NCI-H345 (cell line): ENCODE measurements at places on chromosomes 2 and 18.

DNA sequence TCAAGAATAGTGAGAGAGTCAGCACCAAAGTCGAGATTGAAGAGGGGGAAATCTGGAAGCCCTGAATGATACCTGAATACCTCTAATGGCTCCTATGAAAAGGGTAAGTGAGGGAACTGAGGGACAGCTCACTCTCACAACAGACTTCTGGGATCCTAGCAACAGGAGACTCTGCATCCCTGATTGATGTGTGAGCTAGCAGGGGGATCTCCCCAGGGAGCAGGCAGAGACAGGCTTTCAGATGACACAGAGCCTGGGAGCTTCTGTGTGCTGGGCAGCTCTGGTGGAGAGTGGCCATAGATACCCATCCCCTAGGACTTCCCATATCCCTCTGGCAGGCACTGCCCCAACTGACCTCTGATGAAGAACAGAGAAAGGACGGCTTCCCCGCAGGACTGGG, 206.2 kb downstream of the EXOC6B start:
- DNase-seq: peak; percentile 10

GRCh38 chr2:173196080-173196479, 120.4 kb downstream of the MAP3K20 start:
- DNase-seq: no peak

GRCh38 chr2:28557389-28558131, 61.7 kb downstream of the PLB1 start:
- no peak for DNase-seq

GRCh38 chr18:62729487-62730386, 14.4 kb downstream of the PHLPP1 start:
- DNase-seq: no peak

DNA sequence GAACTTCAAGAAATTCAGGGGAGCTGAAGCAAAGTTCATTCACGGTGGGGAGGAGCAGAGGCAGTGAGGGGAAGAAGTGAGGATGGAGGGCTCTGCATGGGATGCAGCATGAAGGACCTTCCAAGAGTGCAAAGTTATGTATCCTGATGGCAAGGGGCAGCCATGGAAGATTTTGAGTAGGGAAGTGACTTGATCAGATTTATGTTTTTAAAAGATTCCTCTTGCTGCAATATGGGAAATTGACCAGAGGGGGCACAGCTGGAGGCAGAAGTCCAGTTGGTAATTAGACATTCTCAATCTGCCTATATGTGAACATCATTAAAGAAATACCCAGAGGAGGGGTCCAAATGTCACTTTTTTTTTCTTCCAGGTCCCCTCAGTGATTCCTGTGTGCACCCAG, 21.5 kb upstream of the ANXA4 start:
- DNase-seq: no peak

DNA sequence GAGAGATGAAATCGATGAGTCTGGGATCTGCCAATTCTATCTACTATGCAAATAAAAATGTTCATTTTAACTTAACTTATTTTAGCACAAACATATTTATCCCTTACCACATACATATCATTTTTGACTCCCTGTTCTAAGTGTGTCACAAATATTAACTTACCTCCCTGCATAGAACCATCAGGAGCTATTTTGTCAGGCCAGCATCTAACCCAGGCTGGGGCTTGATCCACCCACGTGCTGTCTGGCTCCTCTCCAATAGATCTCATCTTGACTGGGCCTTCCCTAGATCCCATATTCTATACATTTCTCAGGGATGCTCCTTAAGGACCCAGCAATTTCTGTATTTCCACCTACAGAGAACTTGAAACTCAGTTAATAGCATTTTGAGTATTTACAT, 20.9 kb downstream of the NTSR2 start:
- no peak for DNase-seq

GRCh38 chr18:48824231-48824970, 126.4 kb downstream of the SMAD7 start:
- no peak for DNase-seq

DNA sequence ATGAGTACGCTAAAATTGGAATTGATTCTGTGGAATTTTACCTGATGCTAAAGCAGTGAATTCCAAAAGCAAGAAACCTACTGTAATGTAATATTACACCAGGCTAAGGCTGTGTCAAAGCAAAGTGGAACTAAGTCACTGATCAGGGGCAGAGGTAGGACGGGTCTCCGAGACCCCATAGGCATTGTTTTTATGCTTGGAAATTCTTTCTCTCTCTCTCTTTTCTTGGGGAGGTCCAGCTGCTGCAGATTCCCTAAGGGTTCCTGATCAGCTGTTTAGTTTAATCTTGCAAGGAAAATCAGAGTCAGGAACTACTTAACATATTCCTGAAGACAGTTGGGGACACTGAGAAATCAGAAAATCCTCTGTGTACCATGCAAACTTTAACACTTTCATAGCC, 220.2 kb downstream of the SRBD1 start:
- DNase-seq: no peak

- peak; percentile 62 for DNase-seq
Measured at GRCh38 chr2:174682578-174683391, 81.5 kb downstream of the CHRNA1 start.

DNA sequence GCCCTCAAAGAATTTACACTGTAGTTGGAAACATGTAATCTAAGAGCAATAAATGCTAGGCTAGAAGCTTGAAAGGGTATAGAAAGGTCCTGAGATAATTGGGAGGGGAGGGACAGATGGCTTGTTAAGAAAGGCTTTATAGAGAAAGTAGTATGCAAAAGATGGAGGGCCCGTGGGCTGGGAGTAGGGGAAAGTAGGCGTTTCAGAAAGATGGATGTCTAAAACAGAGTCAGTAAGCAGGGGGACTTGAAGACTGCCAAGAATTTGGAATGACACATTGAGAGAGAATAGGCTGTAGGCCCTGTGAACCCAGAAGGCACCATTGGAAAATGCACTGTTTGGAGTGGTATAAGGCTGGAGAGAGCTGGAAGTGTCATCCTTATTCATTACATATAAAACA, 822 bp downstream of the PSMG2 start:
- DNase-seq: peak; percentile 21
